Left renal pelvis (tissue), 4 donors: ENCODE measurements at places on chromosomes 13 and 19. TPM values are rescaled to one million over a fixed set of nuclear protein-coding genes. Genes with fewer than 3 reads are reported as not detected.

GNA15 gene
- 1.2 TPM for polyA plus RNA-seq

STK24 gene
- 58.0 TPM for polyA plus RNA-seq

ALDH16A1 gene
- 12.2 TPM for polyA plus RNA-seq

- DNase-seq: no peak
Observed at GRCh38 chr19:53518716-53519115, 19.2 kb upstream of the ZNF331 start.

DNA sequence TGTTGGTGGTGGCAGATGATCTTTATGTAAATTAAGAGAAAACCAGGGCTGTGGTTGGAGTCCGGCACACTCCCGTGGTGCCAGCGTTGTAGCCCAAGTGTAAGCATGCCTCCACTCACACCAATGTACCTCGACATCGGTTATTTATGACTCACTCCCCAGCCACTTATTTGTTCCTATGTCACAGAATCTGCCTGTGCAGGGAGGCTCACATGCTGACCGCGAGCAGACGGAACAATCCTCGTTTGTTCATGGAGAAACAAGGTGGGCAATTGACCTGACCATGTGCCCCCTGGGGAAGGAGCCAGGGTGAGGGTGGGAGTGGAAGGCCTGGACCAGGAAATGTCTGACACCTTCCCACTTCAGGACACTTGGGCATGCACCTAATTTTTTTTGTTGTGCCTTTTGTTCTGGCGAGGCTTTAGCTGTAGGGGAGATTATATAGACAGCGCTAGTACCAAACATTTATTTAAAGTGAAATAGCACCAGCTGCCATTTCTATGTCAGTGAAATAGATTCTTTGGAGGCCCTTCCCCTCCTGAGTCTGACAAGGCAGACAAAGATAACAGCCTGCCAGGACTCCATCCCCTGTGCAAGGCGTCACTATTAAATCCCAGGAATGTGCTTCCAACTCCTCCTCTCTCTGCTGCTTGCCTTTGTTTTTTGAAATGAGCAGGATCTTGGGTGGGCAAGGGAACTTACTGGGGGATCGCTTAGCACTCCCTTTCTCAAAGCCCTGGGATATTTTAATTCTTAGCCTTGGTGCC lies 394.2 kb downstream of the FGF9 start:
- no peak for DNase-seq

DNA sequence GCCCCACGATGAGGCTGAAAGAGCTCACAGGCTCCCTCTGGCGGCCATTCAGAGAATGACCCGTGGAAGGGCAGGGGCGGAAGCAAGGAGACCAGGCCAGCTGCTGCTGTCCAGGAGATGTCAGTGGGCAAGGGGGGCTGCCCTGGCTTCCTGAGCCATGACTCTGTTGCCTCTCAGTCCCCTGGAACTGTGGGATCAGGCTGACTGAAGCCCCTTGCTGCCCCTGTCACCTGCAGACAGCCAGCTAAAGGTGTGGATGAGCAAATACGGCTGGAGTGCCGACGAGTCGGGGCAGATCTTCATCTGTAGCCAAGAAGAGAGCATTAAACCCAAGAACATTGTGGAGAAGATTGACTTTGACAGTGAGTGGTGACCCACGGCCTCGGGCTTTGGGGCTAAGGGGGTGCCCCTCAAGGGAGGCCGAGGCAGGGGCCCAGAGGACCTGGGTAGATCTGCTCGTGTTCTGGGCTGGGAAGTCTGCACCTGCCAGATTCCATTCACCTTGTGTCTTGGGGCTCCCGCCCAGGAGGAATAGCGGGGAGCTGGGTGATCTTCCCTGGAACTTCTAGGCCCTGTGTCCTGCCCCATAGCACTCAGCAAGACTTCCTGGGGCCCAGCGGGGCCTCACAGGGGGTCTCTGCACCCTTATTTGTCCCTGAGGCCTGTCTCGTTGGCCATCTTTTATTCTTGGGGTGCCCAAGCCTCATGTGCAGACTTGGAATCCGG lies 12.5 kb upstream of the ACTN4 start:
- no peak for DNase-seq

GRCh38 chr19:14052470-14052869 lies 9.4 kb downstream of the PALM3 start:
- no peak for DNase-seq

- no peak for DNase-seq
Observed at GRCh38 chr13:21980049-21980448, 309.2 kb downstream of the FGF9 start.

GRCh38 chr19:46659151-46660007 lies 1.6 kb downstream of the DACT3 start:
- peak; percentile 36 for DNase-seq

DNA sequence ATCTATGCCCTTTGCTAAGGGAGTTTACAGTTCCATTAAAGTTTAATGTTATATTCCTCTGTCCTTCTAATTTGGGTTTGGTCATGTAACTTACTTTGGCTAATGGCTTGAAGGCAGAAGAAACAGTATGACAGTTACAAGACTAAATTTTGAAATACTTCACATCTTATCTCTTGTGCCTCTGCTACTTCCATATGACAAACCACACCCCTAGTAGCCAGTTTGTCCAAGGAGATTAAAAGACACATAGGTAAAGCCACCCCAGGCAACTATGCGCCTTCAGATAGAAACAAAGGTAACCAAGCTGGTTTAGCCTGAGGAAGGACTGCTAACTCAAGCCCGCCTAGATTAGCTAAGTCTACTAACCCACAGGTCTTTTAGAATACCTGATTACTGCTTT lies 273.4 kb upstream of the MIR17HG start:
- DNase-seq: no peak

- no peak for DNase-seq
Observed at GRCh38 chr13:51326777-51327176, 12.7 kb upstream of the SERPINE3 start.

DNA sequence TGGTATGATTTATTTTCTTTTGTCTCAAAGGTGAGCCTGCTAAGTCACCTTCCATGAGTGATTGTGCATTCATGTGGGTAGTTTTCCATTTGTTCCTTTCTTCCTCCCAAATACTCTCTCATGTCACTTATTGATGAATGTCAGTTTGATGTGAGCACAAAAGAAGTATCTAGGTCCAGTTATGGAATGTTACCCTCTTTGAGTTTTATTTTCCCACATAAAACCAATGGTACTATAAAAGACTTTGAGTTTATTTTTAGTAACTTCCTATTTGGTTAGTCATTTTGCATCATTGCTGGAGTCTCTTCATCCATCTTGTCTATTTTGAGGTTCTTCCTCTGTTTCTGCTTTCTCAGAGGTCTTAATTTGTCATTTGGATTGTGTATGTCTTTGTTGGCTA lies 321.3 kb downstream of the GPC6 start:
- DNase-seq: no peak

GRCh38 chr19:35438527-35438926 lies 9.5 kb upstream of the FFAR2 start:
- no peak for DNase-seq

- no peak for DNase-seq
Observed at GRCh38 chr19:30861919-30862318, 487.3 kb downstream of the TSHZ3 start.

DNA sequence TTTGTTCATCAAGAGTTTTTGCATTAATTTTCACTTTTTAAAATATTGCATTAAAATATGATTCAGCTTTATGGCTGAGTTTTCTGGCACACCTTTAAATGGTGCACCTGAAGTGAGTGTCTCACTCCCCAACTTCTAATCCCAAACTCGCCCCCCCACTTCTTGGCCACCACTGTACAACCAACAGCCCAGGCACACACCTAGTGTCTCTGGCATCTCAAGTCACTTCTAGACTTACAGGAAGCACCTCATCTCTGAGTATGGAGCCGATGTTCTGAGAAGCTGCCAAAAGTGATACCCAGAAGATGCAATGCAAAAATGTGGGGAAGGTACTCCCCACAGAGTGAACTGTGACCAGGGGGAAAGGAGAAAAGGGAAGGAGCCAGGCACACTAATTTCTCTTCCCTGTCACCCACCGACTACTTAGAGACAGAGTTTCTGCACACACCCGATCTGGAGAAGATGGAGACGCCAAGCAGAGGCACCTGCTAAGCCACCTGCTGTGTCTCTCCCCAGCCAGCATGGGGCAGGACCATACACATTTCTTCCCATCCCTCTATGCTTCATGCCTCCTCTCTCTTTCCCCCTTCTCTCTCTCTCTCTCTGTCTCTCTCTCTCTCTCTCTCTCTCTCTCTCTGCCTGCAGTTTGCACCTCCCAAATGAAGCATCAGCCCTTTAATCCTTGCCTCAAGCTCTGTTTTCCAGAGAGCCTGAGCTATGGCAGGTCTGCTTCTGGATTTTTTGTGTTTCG lies 155.3 kb upstream of the ZNF507 start:
- no peak for DNase-seq

GRCh38 chr13:18949970-18950369 lies 231.7 kb downstream of the TUBA3C start:
- DNase-seq: no peak

DNA sequence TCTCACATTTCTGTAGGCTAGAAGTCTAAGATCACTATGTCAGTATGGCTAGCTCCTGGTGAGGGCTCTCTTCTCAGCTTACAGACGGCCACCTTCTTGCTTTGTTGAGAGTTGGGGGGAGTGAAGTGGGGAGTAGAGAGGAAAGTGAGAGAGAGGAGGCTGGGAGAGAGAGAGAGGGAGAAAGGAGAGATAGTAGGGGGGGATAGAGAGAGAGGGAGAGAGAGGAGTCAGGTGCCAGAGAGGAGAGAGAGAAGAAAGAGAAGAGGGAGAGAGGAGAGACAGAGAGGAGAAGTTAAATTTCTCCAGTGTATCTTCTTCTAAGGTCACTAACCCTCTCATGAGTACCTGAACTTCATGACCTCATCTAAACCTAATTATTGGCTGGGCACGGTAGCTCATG lies 28.7 kb downstream of the ZSWIM4 start:
- no peak for DNase-seq
